Activated CD4-positive, CD25-positive, alpha-beta regulatory T cell (primary cell): ENCODE measurements at places on chromosomes 6 and 20.

- no peak for DNase-seq
Measured at GRCh38 chr6:149054559-149055194, 262.8 kb upstream of the TAB2 start.

DNA sequence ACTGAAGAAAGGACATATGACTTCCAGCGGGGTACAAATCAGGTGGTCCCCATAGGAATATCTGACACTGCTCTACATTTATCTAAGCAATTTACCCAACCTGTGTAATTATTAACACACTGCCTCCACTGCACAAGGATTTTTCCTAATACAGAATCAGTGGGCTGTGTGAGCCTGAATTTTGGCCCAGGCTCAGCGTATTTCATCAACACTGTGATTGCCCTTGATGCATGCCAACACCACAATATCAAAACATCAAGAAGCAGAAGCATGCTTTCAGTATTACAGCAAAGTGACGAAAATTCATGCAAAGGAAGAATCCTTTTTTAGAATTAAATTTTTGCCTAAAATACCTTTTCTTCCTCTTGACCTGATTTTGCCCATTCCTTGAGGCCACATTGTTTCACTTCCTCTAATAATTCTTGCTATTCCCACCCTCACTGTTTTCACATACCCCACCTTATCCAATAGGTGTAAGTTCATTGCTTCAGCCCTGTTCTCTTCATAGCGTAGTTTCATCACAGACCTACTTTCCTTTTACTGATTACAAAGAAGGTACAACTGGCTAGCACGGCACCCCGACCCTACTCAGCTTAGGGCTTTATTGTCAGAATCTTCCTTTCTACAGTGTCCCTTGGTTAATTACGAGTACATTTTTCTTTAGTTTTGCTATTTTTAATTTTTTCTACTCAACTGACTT lies 83.7 kb upstream of the PTCHD4 start:
- no peak for DNase-seq

DNA sequence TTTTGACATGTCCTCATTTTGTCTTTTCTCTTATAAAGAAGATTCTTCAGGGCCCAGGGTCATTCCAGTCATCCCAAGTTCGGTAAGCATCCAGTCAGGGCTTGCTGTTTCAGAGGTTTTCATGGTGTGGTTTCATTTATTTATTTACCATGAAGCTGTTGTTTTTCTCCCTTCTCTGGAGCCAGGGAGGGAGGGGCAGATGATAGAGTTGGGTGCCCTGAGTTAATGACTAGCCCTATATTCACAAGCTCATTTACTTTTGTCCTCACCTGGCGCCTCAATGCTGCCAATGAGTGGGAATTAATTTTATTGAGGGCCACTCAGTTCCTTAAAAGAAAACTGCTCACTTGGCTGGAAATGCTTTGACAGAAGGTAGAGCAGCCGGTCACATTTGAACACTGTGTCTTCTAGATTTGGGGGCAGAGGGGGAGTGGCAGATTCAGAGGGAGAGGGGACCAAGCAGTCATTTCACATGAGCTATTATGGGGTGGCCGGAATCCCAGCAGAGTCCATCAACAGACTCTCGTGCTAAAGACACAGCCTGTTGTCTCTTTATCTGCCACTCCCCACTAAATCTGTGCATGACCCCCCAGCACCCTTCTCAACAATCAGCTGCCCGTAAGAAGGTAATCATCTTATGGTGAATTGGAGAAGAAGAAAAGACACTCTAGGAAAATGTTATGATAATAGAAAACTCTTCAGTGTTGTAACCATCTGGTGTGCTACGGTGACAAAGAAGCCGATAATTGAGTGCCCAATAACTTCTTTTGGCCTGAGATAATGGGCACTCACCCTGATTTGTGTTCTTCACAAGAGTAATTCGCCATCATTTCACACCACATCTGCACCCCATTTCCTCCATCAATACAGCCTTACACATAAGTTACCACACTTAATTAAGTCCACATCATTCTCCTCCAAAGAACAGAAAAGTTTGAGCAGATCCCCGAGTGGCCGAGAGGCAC lies 573.5 kb upstream of the JAG1 start:
- no peak for DNase-seq

- no peak for DNase-seq
Measured at GRCh38 chr20:16898433-16898832, 150.3 kb downstream of the OTOR start.

- DNase-seq = no peak
Measured at GRCh38 chr6:35224720-35225119, 11.0 kb downstream of the SCUBE3 start.

DNA sequence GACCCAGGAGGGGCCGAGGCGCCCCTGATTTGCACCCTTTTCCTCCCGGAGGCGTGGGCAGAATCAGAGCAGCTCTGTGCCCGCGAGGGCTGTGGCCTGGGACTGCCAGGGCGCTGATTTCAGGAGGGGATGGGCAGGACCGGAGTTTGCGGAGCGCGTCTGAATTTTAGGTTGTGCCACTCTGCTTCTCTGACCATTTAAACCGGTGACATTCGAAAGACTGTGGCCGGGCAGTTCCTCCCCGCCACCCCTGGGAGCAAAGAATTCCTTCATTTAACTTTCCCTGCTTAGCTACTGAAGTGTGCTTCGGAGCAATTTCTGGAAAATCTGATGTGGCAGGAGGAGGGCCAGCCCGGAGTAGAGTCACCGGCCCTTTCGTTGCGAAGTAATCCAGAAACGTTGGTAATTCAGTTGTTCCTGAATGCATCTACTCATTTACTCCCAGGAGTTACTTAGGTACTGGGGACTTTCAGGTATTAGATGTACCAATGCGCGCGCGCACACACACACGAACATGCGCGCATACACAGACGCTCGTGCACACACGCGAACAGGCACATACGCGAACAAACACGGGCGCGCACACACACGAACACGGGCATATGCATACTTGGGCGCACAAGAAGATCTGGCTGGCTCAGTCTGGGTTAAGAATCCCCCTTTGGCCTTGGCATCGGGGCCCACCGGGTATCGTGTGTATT lies 568 bp downstream of the CCDC170 start:
- no peak for DNase-seq

GRCh38 chr6:39800034-39801032 lies 8.2 kb downstream of the DAAM2 start:
- DNase-seq = no peak

GRCh38 chr20:53692465-53693067 lies 98.9 kb upstream of the ZNF217 start:
- no peak for DNase-seq

- no peak for DNase-seq
Measured at GRCh38 chr6:98976674-98977385, 29.1 kb upstream of the FBXL4 start.

DNA sequence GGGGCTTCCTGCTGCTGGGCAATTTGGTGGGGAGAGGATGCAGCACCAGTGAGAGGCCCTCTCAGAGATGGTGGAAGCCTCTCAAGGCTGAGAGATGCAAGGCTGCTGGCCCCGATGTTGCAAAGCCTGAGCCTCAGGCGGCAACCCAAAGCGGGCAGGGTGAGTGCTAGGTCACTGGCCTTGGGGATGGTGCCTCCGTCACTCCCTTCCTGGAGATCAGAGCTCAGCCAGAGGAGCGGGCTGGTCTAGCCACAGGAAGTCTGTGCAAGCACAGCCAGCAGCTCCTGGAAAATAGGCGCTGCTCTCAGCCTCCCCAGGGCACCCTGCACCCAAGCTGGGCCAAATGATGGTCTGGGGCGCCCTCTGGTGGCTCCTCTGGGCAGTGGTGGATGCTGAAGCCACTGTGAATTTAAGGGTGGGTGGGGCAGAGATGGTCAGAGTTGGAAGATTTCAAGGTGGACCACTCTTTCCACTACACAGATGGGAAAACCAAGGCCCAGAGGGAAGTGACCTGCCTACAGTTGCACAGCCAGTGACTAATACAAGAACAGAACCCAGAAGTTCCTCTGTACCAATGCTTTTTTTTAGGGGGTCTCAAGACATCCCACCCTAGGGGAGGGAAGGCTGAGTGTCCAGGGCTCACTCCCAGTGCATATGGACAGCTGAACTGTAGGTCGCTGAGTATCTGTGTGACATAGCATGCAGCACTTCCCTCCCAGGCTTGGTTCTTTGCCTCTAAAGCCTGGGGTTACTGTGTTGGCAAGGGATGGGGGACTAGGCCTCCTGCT lies 20.8 kb downstream of the C20orf203 start:
- DNase-seq = peak; percentile 81

DNA sequence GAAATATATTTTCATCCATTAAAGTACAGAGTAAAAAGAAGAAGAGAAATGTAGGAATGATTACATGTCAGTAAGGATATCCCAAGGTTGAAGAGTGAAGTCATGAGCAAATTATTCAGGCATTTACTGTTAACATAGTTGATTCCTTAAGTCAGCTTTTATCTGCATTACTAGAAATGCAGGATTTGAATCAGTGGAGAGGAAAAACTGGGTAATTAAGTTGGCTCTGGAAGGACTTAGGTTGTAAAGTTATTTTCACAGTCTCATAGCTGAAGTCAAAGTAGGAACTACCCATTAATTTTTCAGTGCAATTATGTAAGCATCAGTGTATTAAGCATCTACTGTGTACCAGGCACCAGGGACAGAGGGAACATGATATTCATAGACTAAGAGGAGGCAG lies 7.8 kb downstream of the NAA20 start:
- no peak for DNase-seq

DNA sequence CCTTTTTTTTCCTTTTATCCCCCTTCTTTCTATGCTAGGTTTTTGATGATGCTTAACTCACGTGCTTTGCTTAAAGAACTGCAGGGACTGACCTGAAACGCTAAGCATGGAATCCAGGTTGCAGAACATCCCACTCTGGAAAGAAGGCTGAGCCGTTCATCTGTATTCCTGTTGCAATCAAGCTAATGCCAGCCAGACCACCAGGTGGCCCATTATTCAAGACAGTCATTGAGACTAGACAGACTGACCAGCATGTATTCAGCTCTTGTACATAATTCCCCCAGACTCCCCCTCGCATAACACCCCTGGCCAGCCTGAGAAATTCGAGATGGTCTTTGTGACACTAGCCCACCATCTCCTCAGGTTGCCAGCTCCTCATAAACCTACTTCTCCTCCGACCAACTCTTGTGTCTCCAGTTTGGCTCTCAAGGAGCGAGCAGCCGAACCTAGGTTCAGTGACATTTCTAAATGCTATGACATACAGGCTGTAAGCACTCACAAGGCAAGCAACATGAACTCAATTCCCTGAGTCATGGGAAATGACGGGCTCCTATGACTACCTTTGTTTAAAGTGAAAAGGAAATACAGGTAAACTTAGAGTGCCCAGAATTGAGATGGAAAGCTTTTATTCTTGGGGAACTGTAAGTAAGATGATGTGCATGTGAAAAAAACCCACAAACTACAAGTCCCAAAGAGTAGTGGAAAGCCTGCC lies 309.3 kb upstream of the CDYL start:
- no peak for DNase-seq

DNA sequence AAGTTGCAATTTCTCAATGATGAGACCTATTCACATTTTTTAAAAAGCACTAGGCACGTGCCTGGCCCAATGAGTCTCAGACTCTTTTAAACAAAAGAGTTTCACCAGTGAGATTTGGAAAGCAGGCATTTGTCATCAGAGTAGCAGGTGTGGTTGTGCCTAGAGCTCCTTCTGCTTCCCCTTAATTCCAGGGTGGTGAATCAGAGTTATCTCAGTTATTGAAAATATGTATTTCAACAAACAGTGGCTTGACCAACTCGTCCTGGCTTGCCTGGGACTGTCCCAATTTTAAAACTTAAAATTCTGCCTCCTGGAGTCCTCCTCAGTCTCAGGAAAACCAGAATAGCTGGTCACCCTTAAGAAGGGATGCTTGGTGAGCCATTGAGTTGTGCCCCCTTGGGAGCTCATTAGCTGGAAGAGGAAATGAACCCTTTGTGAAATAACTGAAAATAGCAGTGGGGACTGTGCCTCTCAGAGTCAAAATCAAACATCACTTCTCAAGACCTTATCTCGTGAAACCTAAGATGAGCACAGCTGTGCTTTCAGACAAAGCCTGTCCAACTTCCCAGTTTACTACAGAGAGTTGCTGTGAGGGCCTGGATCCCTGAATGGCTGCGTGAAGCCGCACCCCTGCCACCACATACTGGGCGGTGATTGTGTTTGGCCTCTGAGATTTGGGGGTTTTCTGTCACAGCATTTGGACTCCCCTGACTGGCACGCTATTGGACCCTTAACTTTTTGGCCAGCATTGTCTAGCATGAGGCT lies 116.3 kb downstream of the ANKRD60 start:
- DNase-seq = no peak

GRCh38 chr6:163529605-163530004 lies 115.1 kb downstream of the QKI start:
- DNase-seq = no peak

- no peak for DNase-seq
Measured at GRCh38 chr6:139436200-139436956, 61.9 kb upstream of the CITED2 start.
